ENCODE measurements at places on chromosomes 12 and 14. TPM values are rescaled to one million over a fixed set of nuclear protein-coding genes. Genes with fewer than 3 reads are reported as not detected.

GRCh38 chr14:20982646-20983369 lies 7.0 kb upstream of the METTL17 start:
- no peaks in the 10 kb centered on the region for H3K36me3 ChIP-seq
- H3K4me3 ChIP-seq, result no peak overlapping the region
- no peaks in the 10 kb centered on the region for H3K27me3 ChIP-seq
- H3K4me1 ChIP-seq, result peaks cover 16% of the 10 kb centered on the region
- H3K27ac ChIP-seq, result no peak overlapping the region
- no peak for DNase-seq

DNA sequence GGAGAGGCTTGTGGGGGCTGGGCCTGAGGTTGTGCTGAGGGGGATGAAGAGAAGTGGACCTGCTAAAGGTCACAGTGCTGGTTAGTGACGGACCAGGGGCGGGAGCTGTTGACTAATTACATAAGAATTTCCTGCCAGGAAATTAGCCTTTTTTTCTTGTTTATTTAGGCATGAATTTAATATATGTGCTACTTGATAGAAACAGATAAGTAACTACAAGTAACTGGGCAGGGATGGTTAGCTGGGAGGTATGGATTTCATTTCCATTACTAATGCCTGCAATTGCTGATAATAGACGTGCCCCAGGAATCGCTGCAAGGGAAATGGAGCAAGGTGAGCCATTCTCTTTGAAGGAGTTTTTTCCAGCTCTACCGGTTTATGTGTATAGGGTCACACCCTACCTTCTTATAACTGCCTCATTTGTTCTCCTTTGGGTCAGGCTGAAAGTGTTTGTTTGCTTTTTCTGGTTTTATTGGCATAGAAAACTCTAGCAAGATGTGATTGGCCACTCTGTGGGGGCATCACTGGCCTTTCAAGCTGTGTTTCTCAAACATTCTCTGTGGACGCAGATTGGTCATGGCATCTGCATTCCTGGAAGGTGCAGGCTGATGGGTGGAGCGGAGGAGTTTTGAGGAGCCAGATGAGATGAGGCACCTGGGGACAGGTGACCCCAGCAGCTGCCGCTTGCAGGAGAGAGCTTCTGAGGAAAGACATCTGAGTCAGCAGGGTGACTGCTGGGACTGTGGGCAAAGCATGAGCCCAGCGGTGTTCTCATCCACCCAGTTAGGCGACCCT lies 19.0 kb upstream of the GPRC5A start:
- peak overlapping the region; percentile 27 for H3K4me3 ChIP-seq
- peak overlapping the region; percentile 73 for H3K27ac ChIP-seq
- no peaks in the 10 kb centered on the region for H3K27me3 ChIP-seq
- H3K36me3 ChIP-seq, result 0 out of 2 replicates have a peak, but pooled peaks cover 3% of the 10 kb centered on the region
- peak; percentile 72 for DNase-seq
- peaks cover 36% of the 10 kb centered on the region for H3K4me1 ChIP-seq

Gene ARG2
- total RNA-seq, result 6.3 TPM

GRCh38 chr14:68568907-68569897 lies 223.7 kb downstream of the ZFP36L1 start:
- no peaks in the 10 kb centered on the region for H3K36me3 ChIP-seq
- no peak overlapping the region for H3K27ac ChIP-seq
- DNase-seq, result no peak
- H3K4me3 ChIP-seq, result no peak overlapping the region
- no peaks in the 10 kb centered on the region for H3K27me3 ChIP-seq

DNA sequence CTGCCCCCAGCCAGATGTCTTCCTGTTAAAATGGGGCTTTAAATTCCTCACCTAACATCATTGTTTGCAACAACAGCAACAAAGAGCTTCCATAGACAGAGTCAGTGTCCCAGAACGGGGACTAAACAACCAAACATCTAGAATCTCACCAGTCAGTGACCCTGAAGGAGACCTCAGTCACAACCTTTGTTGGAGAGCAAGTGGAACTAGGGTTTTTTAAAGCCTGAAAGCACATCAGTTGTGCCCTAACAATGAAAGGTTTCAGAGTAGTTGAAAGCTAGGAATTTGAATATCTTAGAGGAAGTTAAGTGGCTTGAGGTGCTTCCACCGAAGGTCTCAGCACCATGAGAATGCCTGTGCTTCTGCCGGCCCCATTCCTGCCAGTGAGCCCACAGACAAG lies 5.0 kb upstream of the ALDH2 start:
- no peaks in the 10 kb centered on the region for H3K4me1 ChIP-seq
- no peak overlapping the region for H3K27ac ChIP-seq
- H3K27me3 ChIP-seq, result no peaks in the 10 kb centered on the region
- no peak for DNase-seq
- no peaks in the 10 kb centered on the region for H3K36me3 ChIP-seq
- no peak overlapping the region for H3K4me3 ChIP-seq

- H3K27ac ChIP-seq, result no peak overlapping the region
- no peaks in the 10 kb centered on the region for H3K27me3 ChIP-seq
- no peaks in the 10 kb centered on the region for H3K36me3 ChIP-seq
- no peak for DNase-seq
- peaks cover 2% of the 10 kb centered on the region for H3K4me1 ChIP-seq
These were observed 24.0 kb upstream of the RASSF8 start for GRCh38 chr12:25934456-25934855.

- H3K4me1 ChIP-seq, result peaks cover 20% of the 10 kb centered on the region
- no peak for DNase-seq
- H3K36me3 ChIP-seq, result no peaks in the 10 kb centered on the region
- no peak overlapping the region for H3K4me3 ChIP-seq
- H3K27ac ChIP-seq, result no peak overlapping the region
These were observed 31.0 kb downstream of the CCDC85C start for GRCh38 chr14:99573000-99573330.

DNA sequence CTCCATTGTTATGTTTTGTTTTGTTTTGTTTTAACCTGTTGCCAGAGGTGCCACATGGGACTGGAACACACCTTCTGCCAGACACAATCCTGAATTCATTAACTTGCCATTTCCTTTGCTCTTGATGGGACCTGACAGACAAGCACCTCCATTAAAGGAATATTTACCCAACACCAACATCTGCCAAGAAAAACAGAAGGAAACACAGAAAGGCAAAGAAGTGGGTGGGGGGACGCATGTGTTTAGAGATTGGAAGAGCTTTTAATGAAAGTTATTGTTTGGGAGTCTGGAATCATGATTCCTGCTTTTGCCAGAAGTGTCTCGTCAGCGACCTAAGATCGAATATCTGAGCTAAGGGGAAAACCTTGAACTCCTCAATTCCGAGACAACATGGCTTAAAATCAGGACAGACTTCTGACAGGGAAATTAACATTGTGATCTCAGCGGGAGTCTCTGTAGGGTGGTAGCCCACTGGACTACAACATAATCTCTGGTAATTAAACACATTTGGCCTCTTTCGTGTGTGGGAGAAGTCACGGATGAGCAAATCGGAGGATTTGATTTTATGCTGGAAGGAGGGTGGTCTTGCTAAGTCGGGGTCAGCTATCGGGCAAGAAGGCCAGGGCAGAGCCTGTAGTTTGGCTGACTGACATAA lies 210.4 kb upstream of the FAR2 start:
- no peaks in the 10 kb centered on the region for H3K36me3 ChIP-seq
- H3K27ac ChIP-seq, result no peak overlapping the region
- H3K27me3 ChIP-seq, result no peaks in the 10 kb centered on the region
- DNase-seq, result no peak

DNA sequence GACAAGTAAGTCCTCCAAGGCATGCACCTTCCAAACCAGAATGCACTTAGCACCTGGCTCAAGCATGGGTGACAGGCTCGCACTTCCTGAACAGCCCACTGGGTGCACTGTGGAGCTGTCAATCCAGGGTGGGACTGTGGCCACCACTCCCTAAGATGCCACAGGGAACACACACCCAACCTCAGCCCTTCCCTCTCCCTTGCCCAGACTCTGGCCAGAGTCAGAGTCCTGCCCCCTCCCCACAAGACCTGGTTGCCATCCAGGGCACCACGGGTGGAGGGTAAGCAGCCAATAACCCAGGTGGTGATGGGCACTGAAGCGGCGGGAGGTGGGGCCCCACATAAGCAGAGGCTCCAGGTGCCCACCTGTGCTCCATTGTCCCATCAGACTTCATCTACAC lies 160.6 kb downstream of the MYRFL start:
- H3K27me3 ChIP-seq, result no peaks in the 10 kb centered on the region
- DNase-seq, result no peak
- no peak overlapping the region for H3K4me3 ChIP-seq

Gene SLC11A2
- total RNA-seq, result 16.3 TPM

Gene MAPK1IP1L
- total RNA-seq, result 79.4 TPM

DNA sequence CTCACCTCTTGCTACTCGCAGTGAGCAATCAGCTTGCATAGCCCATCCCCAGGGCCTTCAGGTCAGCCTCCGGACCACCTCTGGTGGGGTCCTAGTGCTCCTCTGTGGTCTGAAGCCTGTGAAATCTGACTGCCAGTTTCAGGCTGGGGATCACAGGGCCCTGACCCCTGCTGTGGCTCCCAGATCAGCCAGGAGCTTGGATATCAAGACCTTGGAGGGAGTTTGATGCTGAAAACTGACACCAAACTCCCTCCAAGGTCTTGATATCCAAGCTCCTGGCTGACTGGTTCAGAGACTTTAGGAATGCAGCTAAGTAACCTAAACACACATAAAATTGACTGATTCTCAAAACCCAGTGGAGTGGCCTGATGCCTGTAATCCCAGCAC lies 19.8 kb upstream of the DHRS4 start:
- H3K27ac ChIP-seq, result no peak overlapping the region
- no peak for DNase-seq
- peaks cover 10% of the 10 kb centered on the region for H3K4me1 ChIP-seq
- H3K27me3 ChIP-seq, result no peaks in the 10 kb centered on the region
- H3K4me3 ChIP-seq, result no peak overlapping the region

GRCh38 chr12:74689929-74690328 lies 152.3 kb downstream of the ATXN7L3B start:
- no peak overlapping the region for H3K27ac ChIP-seq
- DNase-seq, result no peak
- H3K27me3 ChIP-seq, result no peaks in the 10 kb centered on the region
- H3K4me3 ChIP-seq, result no peak overlapping the region

GRCh38 chr14:61147831-61148549 lies 133.1 kb downstream of the TMEM30B start:
- no peak for DNase-seq
- H3K4me1 ChIP-seq, result peaks cover 37% of the 10 kb centered on the region
- H3K4me3 ChIP-seq, result no peak overlapping the region
- no peaks in the 10 kb centered on the region for H3K27me3 ChIP-seq

DNA sequence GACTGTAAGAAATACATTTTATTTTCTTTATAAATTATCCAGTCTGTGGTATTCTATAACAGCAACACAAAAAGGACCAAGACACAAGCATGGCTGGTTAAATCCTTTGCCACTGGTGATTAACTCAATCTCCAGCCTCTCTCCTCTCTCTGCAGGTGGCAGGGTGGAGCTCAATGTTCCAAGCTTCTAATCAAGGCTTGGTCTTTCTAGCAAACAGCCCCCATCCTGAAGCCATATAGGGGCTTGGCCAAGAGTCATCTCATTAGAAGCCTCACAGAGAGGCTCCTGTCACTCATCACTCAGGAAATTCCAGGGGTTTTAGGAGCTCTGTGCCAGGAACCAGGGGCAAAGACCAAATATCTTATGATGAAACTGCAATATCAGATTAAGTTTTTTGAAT lies 12.0 kb downstream of the C12orf75 start:
- H3K27ac ChIP-seq, result no peak overlapping the region
- H3K4me3 ChIP-seq, result no peak overlapping the region
- no peaks in the 10 kb centered on the region for H3K27me3 ChIP-seq
- H3K36me3 ChIP-seq, result peaks cover 8% of the 10 kb centered on the region
- peaks cover 26% of the 10 kb centered on the region for H3K4me1 ChIP-seq

- peaks cover 4% of the 10 kb centered on the region for H3K4me1 ChIP-seq
- peaks cover 51% of the 10 kb centered on the region for H3K36me3 ChIP-seq
- no peak overlapping the region for H3K27ac ChIP-seq
- no peaks in the 10 kb centered on the region for H3K27me3 ChIP-seq
- no peak for DNase-seq
- H3K4me3 ChIP-seq, result no peak overlapping the region
These were observed 20.5 kb downstream of the CKB start for GRCh38 chr14:103501921-103502669.

Gene KIF5A
- under 0.01 TPM for total RNA-seq

Gene ZCCHC8
- 13.2 TPM for total RNA-seq

DNA sequence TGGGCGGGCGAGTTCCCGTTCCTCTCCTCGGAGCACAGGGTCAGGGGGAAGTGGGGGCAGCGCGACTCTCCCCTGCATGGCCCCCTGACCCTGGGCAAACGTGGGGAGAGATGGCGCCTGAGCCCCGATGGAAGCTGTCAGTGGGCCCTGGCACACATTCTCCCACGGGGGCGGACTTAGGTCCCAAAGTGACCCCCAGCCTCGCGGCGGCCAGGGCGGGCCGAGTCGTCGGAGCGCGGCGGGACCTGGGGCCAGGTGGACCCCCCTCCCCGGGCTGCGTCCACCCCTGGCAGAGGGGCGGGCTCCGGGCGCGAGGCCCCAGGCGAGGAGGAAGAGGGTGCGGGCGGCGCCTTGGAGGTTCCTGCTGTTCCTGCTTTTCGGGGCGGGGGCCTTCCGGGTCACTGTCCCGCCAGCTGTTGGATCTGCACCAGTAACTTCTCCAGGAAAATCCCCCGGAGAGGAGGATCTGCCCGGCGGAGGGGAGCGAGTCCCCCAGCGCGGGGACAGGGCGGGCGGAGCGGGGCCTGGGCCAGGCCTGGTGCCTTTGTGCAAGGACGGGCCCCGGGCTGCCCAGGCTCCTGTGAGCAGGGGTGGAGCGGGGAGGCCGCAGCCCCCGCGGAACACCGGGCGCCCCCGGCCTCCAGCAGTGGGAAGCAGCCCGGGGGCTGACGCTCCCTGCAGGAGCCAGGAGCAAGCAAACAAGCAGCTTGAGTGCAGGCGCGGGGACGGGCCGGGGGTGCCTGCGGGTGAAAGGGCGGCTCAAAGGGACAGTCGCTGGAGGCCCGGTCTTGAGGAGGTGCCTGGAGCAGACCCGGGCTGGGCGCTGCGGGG lies 15.3 kb downstream of the TNFAIP2 start:
- H3K4me3 ChIP-seq, result no peak overlapping the region
- DNase-seq, result no peak
- H3K36me3 ChIP-seq, result no peaks in the 10 kb centered on the region
- H3K27ac ChIP-seq, result no peak overlapping the region
- peaks cover 17% of the 10 kb centered on the region for H3K4me1 ChIP-seq
- H3K27me3 ChIP-seq, result no peaks in the 10 kb centered on the region

- 0 out of 2 replicates have a peak, but pooled peaks cover 2% of the 10 kb centered on the region for H3K36me3 ChIP-seq
- H3K27me3 ChIP-seq, result no peaks in the 10 kb centered on the region
- no peak overlapping the region for H3K27ac ChIP-seq
- peaks cover 23% of the 10 kb centered on the region for H3K4me1 ChIP-seq
- H3K4me3 ChIP-seq, result no peak overlapping the region
These were observed 127.4 kb upstream of the ATF1 start for GRCh38 chr12:50636505-50636904.
